ENCODE measurements at places on chromosomes 7 and 10.
A peak's percentile ranks its signal among the peaks of the same experiment; 100 is the strongest.

DNA sequence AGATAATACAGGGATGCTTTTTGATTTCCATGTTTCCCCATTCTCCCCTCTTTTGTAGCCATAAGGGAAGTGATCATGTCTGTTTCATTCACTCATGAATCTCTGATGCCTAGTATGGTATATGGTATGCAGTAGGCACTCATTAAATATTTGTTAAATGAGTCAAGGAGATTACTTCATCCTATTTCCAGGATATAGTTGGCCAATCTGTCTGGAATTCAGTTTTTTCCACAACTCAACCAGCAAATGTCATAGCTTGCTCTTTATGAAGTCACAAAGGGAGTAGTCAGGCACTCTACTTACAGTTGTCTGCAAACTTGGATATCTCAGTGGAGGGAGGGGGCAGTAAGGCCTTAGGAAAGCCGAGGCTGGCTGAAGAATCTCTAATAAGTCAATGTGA, 853.6 kb downstream of the LRMDA start:
- no peak for DNase-seq

DNA sequence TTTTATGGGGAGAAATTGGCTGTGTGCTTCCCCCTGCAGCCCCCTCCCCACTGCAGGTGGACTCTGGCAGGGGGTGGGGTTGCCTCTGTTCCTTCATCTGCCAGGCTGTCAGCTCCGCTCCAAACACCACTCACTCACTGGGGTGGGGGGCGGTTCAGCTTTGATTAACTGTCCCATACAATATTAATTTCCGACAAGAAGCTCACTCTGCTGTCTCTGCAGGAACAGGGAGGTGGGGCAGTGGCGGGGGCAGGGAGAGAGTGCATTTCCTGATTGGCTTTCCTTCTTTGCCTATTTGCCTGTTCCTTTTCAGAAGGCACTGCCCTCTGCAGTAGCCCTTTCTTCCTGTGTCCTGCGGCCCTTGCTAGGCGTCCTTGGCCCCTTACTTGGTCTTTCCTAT, 500.8 kb downstream of the PLXNA4 start:
- no peak for DNase-seq

- no peak for DNase-seq
Observed at GRCh38 chr10:123772645-123773508, 106.7 kb downstream of the GPR26 start.

DNA sequence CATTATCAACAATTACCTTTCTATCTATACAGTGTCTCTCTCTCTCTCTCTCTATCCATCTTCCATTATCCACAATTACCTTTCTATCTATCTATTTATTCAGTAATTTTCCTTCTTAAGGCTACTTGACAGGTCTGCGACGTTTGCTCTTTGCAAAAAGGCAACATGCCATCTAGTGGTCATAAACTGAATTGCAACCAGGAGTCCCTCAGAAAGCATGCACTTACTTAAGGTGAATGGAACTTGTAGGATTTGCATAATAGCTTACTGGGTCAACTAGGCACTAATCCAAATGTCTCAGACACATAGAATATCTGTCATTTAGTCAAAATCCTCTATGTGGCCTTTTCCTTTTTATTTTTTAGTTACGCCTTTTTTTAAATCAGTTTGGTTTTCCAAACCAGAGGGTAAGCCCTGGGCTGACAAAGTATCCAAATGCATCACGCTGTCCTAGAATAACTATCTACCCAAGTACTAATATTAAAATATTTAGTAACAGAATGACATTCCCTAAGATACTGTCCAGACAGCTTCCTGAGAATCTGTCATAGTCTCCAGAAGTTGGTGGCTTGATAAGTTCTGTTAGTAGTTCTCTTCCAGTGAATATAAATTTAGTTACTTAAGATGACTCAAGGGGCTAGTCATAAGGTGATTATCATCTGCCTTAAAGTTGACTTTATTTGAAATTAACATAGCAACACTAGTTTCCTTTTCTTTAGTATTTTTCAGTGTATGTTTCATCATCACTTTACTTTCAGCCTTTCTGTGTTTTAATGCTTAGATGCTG, 208.3 kb downstream of the PPP1R3A start:
- DNase-seq: peak; percentile 76

DNA sequence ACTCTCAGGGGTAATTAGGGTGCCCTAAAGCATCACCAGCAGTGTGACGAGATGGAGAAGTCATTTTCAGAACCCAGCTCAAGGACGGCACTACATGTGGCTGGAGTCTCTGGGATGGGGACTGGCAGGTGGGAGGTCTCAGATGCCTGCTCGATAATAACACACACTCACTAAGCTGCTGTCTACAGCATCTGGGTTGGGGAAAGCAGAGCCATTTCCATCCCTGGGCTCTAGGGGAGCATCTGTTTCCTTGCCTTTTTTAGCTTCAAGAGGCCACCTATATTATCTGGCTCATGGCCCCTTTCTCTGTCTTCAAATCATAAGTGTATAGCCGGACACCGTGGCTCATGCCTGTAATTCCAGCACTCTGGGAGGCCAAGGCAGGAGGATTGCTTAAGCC, 79.6 kb downstream of the SH3PXD2A start:
- DNase-seq: no peak

- no peak for DNase-seq
Observed at GRCh38 chr10:70564113-70564725, 38.3 kb downstream of the PRF1 start.

- DNase-seq: no peak
Observed at GRCh38 chr10:101919026-101919770, 75.6 kb upstream of the KCNIP2 start.

- no peak for DNase-seq
Observed at GRCh38 chr7:88311675-88312036, 5.0 kb upstream of the STEAP4 start.

DNA sequence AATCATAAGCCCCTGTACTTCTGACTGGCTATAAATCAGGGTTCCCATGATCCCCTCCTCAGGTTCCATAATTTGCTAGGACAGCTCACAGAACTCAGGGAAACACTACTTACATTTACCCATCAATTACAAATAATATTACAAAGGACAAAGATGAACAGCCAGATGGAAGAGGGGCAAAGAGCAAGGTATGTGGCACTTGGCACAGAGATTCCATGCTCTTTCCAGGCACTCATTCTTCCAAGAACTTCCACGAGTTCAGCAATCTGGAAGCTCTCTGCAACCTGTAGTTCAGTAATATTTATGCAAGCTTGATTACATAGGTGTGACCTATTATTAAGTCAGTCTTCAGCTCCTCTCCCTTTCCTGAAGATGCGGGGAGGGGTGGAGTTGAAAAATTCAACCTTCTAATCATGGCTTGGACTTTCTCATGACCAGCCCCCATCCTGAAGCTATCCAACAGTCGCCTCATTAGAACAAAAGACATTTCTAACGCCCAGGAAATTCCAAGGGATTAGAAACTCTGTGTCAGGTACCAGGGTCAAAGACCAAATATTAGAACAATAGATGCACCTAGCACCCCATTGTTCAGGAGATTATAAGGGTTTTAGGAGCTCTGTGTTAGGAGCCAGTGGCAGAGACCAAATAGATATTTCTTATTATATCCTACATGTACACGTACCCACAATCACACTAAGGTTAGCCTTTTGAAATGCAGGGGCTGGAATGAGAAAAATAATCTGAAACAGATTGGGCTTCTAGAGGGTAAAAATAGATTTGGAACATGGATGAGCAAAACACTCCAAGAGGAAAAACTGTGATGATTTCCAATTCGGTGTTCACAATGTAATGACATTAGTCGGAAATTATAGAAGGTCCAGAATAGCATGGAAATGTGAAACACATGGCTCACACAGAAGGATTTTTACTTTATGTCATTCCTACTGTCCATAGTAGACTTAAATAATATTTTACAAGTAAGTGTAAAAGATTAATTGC, 7.0 kb downstream of the ANKMY2 start:
- no peak for DNase-seq

DNA sequence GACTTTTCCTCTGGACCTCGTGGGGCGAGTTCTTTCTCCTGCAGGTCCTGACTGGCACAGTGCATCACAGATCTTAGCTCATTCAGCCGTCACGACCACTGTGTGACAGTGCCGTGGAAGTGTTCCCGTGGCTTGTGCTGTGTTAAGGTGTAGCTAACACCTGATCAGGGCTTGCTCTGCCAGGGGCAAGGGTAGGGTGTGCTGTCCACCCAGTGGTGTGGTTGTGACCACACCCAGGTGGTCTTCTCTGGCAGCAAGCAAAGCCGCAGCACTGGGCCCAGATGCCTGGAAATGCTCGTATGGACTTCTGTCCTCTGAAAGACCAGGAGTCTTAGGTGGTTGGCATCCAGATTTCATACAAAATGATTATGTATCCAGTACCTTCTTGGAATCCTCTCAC, 86.2 kb downstream of the GLRX3 start:
- DNase-seq: no peak

- DNase-seq: no peak
Observed at GRCh38 chr10:79254333-79255006, 92.8 kb upstream of the PPIF start.

- no peak for DNase-seq
Observed at GRCh38 chr10:35356725-35357092, 20.4 kb downstream of the CCNY start.

DNA sequence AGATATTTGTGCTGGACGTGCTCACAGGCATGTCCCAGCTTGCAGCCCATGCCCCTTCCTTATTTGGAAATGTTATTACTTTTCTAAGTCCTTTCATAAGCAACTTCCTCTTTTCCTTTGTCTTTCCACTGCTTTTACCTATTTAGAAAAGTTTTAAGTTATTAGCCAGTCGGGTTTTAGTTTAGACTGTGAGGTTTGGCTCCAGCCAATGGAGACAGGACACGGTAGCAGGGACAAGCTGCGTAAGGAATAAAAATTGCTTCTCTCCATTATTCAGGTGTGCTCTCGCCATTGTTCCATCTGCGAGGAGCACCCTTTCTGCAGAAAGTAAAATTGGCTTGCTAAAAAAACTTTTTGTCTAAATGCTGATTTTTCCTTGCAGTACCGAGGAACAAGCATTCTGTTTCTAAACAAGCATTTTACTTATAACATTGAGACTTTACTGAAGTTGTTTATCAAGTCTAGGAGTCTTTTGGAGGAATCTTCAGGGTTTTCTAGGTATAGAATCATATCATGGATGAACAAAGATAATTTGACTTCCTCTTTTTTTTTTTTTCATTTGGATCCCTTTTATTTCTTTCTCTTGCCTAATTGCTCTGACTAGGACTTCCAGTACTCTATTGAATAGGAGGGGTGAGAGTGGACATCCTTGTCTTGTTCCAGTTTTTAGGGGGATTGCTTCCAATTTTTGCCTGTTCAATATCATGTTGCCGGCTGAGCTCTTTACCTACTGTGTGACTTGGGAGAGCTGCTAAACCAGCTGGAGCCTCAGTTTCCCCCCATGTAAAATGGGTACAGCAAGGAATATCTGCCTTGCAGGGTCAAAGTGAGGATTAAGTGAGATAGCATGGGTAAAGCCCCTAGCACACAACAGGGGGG, 63.8 kb downstream of the ALOX5 start:
- DNase-seq: no peak

- DNase-seq: no peak
Observed at GRCh38 chr10:11317936-11318670, 293.3 kb downstream of the USP6NL start.

GRCh38 chr10:35004651-35005050, 85.5 kb downstream of the CUL2 start:
- DNase-seq: no peak

DNA sequence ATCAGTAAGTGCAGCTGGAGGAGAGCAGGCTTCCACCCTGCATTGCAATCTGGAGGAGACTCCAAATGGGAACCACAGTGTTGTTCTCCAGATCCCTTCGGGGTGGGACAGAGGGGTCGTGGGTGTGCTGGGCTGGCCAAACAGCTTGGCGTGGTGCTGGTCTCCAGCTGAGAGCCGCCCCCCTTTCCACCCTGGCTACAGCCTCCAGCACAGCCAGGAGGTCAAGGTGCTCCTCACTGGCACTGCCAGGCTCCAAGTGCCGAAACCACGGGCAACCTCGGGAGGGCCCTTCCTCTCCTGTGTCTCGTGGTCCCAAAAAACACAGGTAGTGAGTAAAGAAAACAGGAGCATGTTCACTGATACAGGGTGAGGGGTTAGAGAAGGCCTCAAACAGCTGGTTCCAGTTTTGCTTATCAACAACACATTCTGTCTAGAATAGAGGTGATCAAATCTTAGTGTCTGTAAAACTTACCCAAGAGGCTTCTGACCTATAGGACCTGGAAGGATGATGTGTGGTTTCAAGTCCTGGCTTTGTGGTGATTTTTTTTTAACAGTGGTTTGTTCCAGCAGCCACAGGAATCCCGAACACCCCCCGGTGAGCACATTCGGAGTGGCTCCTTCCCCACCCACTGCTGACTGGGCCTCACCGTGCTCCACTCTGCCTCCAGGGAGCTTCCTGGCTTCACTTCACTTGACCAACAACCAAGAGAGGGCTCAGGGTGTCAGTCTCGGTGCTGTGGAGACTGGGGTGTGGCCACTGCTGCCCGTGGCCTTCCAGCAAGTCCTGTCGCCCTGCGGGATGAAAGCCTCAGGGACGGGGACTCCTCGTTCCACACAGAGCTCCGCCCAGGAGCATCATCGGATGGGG, 31.2 kb upstream of the EN2 start:
- DNase-seq: no peak

- DNase-seq: no peak
Observed at GRCh38 chr7:30040938-30041337, 12.7 kb downstream of the PLEKHA8 start.
